Stimulated activated CD4-positive, alpha-beta T cell treated with anti-CD3 and anti-CD28 coated beads, Interleukin-1b, Interleukin-23, amount 100 ng/mL, for 48 hours (primary cell): ENCODE measurements at places on chromosomes 2 and 18.
A peak's percentile ranks its signal among the peaks of the same experiment; 100 is the strongest.

DNA sequence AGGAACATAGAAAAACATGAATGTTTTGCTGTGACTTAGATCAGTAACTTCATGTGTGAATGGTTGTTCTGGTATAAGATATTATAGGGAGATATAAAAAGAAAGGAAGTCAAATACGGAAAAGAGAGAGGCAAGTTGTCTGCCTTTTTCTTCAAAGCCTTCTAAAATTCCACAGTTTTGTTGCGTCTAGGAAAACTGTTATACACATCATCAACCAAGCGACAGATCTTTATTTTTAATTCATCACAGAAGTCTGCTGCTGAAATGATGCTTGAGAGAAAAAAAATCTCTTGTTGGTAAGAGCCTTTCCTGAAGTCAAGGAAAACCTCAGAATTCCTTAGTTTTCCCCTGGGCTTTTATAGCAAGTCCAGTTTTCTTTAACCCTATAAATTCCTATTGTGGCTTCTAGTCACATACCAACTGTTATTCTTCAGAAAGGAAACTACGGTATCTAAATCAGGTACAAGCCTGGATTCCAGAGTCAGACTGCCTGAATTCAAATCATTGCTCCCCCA lies 36.3 kb upstream of the TANC1 start:
- DNase-seq: no peak

- no peak for DNase-seq
These were observed 257.1 kb downstream of the MYO3B start for GRCh38 chr2:170434900-170435621.

- no peak for DNase-seq
These were observed 13.4 kb downstream of the NPAS2 start for GRCh38 chr2:100833331-100833730.

DNA sequence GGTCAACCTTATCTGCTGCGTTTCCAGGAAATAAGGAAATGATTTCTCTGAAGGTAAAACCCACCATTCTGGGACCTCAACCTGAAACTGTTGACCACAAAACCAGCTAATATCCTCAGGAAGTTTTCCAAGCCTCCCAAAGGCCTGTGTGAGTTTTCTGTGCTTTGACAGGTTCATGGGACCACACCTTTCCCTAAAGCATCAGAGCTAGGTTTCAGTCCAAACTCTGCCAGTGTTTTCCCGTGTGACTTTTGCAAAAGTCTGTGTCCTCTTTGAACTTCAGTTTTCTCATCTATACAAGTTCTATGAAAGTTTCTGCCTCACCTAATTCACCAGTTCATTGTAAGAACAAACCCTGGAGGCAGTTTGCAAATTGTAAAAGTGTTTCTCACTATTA lies 39.8 kb downstream of the VSNL1 start:
- DNase-seq: no peak

- DNase-seq: no peak
These were observed 147.6 kb upstream of the ITGA6 start for GRCh38 chr2:172279813-172280212.

GRCh38 chr2:70927138-70927537 lies 8.6 kb upstream of the ATP6V1B1 start:
- DNase-seq: no peak

DNA sequence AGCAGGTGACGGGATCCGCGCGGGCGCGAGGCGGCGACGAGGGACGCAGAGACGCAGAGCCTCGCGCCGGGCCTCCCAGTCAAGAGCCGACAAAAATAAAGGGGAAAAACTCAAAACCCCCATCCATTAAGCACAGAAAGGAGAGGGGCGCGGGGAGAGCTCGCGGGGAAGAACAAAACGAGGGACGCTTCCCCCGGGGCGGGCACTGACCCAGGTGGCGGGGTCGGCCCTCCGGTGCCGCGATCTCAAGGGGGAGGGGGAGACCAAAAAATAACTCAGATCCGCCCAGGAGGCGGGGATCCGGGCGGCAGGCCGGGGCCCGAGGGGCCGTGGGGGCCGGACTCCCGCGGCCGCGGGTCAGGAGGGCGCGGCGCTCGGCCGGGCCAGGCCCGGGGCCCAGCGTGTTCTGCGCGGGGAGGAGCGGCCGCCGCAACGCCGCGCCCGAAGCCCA lies 597 bp downstream of the RNF103 start:
- DNase-seq: peak; percentile 32

DNA sequence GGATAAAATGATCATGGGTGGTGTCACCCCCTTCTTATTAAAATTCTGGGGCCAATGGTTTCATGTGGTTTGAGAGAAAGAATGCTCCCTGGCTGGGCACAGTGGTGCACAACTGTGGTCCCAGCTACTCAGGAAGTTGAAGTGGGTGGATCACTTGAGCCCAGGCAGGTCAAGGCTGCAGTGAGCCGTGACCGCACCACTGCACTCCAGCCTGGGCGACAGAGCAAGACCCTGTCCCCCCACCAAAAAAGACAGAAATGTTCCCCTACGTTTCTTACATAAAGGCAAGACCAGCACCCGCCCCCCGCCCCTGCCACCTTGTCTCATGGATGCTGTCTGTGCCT lies 53.0 kb upstream of the ID2 start:
- no peak for DNase-seq

DNA sequence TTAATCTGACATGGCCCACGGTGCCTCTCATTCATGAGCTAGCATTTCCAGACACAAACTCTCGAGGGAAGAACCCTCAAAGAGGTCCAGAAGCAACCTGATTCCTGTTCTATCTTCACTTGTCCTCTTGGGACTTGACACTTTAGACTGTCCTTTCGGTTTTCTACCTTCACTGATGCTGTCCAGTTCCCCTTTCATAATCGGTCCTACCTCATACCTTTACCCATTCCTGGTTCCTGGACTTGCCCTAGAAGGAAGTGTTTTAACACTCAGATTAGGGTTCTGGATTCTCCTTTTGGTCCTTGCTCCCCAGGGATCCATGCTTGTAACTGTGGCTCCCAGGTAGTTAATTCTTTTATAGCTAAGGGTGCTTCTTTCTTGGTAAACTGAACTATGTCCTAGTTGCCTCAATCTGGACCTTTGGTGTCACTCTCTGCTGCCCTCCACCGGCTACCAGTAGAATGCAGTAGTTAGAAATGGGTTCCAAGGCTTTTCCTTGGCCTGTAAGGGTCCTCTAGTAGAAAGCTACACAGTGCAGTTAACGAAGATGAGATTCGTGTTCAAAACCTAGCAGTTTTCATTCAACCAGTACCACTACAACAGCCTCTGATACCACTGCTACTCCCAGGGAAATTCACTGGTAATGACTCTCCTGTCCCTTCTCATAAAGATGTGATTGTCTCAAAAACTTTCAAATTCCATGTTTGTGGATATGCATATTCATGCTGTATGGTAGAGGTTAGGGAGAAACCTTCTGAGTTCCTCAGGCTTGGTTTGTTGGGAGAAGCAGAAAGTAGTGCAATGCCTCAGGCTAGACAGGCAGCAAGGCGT lies 178.1 kb upstream of the CYP26B1 start:
- DNase-seq: peak; percentile 4

DNA sequence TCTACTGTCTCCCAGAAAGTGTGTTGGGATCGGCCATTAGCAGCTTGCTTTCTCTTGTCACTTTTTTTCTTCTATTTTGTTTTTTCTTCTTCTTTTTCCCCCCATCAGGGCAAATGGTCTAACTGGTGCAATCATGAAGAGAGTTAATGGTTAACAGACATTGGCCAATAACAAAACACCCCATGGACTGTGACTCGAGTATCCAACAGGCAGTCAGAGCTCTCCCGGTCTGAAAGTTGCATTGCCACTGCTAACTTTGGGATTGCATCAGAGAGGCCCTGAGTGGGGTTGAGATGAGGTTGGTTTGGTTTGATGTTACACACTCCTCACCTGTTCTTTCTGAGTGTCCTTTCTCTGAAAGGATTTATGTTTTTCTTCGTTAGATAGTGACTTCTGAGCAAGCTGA lies 12.9 kb upstream of the SNORC start:
- DNase-seq: no peak

- no peak for DNase-seq
These were observed 36.5 kb downstream of the SLC25A52 start for GRCh38 chr18:31723990-31724711.

GRCh38 chr2:230268606-230269243 lies 43.2 kb downstream of the SP140 start:
- no peak for DNase-seq

- DNase-seq: no peak
These were observed 13.7 kb downstream of the HYCC2 start for GRCh38 chr2:201057715-201058248.

DNA sequence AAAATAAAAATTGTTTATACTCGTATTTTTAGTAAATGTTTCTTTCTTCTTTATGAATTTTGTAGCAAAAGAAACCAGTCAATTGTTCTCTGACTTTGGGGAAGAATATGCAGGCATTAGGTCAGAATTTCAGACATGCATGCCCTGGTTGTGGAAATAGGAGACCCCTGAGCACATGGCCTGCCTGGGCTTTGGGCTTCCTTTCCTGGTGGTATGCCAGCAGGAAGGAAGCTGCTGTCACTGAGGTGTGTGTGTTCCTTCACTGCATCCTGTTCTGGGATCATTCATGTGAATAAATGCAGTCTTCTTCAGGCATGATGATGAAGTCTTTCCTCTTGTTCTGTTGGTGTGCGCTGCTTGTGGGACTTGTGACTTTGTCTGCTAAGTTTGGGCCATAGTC lies 920.2 kb upstream of the VRK2 start:
- DNase-seq: no peak

GRCh38 chr2:181196401-181196800 lies 216.0 kb downstream of the UBE2E3 start:
- DNase-seq: no peak

DNA sequence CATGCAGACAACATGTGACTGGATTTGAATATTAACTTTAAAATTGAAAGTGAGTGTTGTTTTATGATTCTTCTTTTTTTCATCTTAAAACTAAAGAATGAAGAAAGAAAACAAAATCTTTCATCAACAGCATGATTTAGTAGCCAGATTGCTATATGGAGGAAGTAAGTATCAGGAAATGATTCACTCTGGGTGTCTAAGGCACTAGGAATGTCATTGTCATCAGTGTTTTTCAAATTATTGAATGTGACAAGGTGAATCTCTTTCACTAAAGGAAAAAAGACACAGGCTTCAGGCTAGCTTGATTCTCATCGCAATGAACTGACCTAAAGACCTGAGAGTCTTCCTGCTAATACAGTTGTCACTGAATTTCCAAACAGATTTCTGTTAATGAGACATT lies 430.1 kb downstream of the FBXO15 start:
- DNase-seq: no peak

DNA sequence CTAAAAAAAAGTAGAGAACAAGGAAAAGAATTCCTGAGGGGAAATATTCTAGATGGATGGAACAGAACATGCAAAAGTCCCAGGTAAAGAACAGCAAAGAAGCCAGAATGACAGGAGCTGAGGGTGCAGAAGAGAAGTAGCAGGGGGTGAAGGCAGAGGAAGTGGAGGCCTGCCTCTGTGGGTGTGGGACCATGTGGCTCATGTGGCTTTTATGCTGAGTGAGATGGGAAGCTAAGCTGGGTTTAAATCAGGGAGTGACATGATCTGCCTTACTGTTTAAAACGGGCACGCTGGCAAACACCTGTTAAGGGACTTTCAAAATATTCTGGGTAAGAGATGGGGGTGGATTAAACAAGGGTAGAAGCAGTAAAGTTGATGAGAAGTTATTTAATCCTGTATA lies 40.0 kb downstream of the GKN2 start:
- peak; percentile 52 for DNase-seq

- no peak for DNase-seq
These were observed 1.1 kb upstream of the MTA3 start for GRCh38 chr2:42567364-42567763.

GRCh38 chr2:108942231-108942825 lies 46.7 kb downstream of the EDAR start:
- no peak for DNase-seq

DNA sequence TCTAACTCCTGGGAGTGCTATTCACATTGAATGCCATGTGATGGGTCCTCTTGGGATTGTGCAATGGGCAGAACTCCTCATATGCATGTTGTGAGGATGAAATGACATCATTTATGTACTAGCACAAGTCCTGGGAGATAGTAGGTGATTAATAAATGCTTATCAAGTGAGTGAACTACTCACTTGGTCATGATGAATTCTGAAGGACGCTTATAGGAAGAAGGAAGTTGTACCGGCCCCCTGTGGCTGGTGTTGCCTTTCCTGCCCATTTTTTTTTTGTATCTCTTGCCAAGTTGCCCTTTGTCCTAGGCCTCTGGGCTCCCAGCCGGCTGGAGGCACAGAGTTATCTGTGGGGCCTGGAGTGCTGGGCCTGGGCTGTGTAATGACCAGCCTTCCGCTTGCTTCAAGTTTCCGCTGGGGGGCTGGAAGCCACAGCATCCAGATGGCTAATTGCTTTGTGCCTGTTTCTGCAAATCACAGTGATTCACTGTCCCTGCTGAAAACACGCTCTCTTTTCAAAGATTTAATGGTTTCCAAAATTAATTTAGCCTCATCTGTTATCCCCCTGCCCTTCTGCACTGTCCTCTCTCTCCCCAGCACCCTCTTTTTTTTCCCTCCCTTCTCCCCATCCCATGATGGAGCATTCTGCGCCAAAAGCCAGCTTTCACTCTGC lies 33.7 kb upstream of the MRPL33 start:
- no peak for DNase-seq

DNA sequence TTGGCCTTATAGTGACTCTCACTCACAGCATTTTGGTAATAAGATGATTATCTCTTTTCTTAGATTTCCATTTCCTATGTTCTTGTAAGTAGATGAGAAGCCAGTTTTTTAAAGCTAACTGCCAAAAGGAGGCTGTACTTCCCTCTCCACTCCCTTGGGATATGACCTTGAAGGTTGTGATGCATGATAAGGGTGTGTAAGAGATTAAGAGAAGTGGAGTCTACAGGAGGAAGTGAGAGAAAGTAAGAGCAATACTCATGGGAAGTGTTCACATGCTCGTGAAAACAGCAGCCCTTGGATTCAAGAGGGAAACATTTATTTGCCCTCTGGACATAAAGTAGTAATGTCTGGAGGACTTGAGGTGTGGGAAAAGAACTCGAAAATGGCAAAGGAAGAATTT lies 171.5 kb downstream of the EVA1A start:
- no peak for DNase-seq

DNA sequence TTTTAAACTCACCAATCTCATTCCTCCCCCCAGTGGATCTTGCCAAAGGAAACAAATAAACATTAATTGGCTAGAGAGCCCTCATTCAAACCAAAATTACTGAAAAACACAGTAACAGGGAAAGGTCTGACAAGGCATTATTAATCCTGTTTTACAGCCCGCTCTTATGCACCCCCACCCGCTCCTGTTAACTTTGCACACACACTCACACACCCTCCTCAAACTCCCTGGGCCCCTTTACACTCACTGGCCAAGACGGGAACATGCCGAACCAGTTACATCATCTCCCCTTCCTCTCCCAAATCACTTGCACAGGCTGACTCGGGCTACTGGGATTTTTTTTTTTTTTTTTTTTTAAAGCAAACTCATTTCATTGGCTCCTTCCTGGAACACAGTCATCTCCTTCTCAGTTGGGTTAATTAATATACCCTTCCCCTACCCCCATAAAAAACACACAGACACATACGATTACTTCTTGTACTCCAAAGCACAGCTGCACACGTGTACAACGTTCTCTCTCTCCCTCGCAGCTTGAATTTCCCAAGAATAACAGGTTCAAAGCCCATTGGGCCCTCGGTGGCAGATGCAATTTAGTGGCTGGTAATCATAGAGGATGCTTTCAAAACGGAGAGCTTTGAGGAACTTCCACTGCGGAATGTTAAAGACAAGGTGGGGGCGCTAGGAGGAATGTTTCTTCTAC lies 31.8 kb downstream of the KLF7 start:
- DNase-seq: no peak
